WTC11 (cell line): ENCODE measurements at places on chromosomes 16 and 17. TPM values are rescaled to one million over a fixed set of nuclear protein-coding genes. Genes with fewer than 3 reads are reported as not detected.

Gene KIF2B
- total RNA-seq: not detected in 3 replicates

Gene CNGB1
- total RNA-seq: not detected in 3 replicates

Gene ZNF624
- 2.2 to 4.5 TPM (median 3.0 TPM) in 3 replicates for total RNA-seq

GRCh38 chr16:1290063-1290501 lies 19.4 kb upstream of the UBE2I start:
- no peak overlapping the region for H3K27ac ChIP-seq
- peaks cover 26% of the 10 kb centered on the region for H3K4me1 ChIP-seq
- DNase-seq: no peak
- peak overlapping the region; percentile 53 for H3K4me3 ChIP-seq
- H3K36me3 ChIP-seq: no peaks in the 10 kb centered on the region

- peaks cover 15% of the 10 kb centered on the region for H3K4me1 ChIP-seq
- H3K36me3 ChIP-seq: no peaks in the 10 kb centered on the region
- peak; percentile 32 for DNase-seq
- H3K27ac ChIP-seq: no peak overlapping the region
Measured at GRCh38 chr16:12257926-12258561, 281.5 kb downstream of the SNX29 start.

GRCh38 chr17:50283714-50284113 lies 9.4 kb downstream of the TMEM92 start:
- H3K36me3 ChIP-seq: peaks cover 7% of the 10 kb centered on the region
- H3K27me3 ChIP-seq: peaks cover 6% of the 10 kb centered on the region; the same call in 1 of the 2 replicates
- DNase-seq: no peak
- peaks cover 42% of the 10 kb centered on the region for H3K4me1 ChIP-seq

- no peak overlapping the region for H3K4me3 ChIP-seq
- peaks cover 14% of the 10 kb centered on the region for H3K36me3 ChIP-seq
Measured at GRCh38 chr17:10776381-10776780, 27.5 kb downstream of the TMEM238L start.

DNA sequence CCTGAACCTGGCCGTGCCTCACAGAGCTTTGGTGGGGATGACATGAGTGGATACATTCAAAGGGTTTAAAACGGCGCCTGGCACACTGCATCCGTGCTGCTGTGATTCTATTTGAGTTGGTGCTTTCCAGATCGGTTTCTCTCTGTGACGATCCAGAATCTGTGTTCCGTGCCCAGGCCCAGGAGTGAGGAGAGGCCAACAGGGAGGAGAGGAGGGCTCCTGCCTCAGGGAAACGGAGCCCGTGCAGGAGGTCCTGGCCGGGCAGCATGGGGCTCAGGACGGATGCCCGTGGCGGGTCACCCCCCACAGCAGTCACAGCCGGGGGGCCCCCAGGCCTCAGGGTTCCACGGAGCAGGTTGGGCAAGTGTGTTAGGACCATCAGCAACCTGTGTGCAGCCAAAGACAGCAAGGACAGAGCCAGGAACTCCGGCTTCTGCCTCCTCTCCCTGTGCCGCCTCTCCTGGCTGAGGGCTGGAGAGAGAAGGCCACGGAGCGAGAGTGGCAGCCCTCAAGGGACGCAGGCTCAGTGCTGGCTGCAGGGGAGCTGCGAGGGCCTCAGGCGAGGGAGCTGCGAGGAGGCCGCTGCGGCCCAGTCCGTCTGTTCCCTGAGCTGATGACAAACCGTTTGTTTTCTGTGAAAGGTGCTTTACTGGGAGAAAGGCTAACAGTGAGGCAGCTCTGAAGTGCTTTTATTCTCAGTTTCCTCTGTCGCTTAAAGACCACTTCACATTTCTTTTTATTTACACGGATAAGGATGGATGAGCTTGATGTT lies 99.3 kb downstream of the METRNL start:
- H3K4me1 ChIP-seq: no peaks in the 10 kb centered on the region
- DNase-seq: peak; percentile 10
- H3K27me3 ChIP-seq: no peaks in the 10 kb centered on the region
- H3K27ac ChIP-seq: no peak overlapping the region
- no peaks in the 10 kb centered on the region for H3K36me3 ChIP-seq

- no peak overlapping the region for H3K4me3 ChIP-seq
- no peak for DNase-seq
- H3K4me1 ChIP-seq: peaks cover 16% of the 10 kb centered on the region
- H3K36me3 ChIP-seq: peaks cover 7% of the 10 kb centered on the region
- no peaks in the 10 kb centered on the region for H3K27me3 ChIP-seq
Measured at GRCh38 chr17:30426292-30426691, 47.6 kb downstream of the CPD start.

DNA sequence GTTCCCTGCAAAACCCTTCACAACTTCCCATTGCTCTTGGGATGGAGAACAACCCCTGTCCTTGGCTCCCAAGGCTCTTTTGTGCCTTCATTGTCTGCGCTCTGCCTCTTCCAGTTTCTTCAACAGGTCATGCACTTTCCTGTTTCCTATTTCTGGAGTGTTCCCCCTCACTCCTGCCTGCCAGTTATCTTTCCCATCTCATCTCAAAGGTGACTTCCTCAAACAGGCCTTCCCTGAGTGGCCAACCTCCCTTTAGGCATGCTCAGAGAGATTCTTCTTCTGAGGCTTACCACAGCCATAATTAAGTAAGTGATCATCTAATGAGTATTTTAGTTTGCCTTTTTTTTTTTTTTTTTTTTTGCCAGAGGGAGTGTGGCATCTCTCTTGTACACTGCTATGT lies 2.9 kb upstream of the CYLD start:
- no peak overlapping the region for H3K4me3 ChIP-seq
- no peaks in the 10 kb centered on the region for H3K36me3 ChIP-seq
- H3K4me1 ChIP-seq: peaks cover 18% of the 10 kb centered on the region
- H3K27me3 ChIP-seq: no peaks in the 10 kb centered on the region; the same call in none of the 2 replicates
- H3K27ac ChIP-seq: no peak overlapping the region
- no peak for DNase-seq

DNA sequence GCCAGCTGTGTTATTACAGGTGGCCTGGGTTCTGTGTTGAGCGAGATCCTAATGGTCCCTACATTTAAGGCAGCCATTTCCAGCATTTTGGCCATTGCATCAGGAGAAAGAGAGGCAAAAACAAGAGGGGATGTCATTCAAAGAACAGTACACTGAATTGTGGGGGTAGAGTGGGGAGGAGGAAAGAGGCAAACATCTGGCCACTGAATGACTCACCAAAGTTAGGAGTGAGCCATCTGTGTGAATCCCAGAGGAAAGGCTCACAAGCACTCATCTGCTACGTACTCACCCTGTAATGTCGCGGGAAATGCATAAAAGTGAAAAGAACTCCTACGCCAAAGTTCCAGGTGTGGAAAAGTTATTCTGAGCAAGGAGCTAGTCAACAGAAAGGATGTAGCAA lies 16.7 kb downstream of the KRABD2 start:
- no peak for DNase-seq
- 0 out of 2 replicates have a peak, but pooled peaks cover 2% of the 10 kb centered on the region for H3K27me3 ChIP-seq
- H3K4me1 ChIP-seq: peaks cover 26% of the 10 kb centered on the region
- H3K36me3 ChIP-seq: no peaks in the 10 kb centered on the region

- peak overlapping the region; percentile 24; the same call in 1 of the 2 replicates for H3K4me3 ChIP-seq
- H3K4me1 ChIP-seq: peaks cover 9% of the 10 kb centered on the region
- no peaks in the 10 kb centered on the region for H3K27me3 ChIP-seq
- peaks cover 13% of the 10 kb centered on the region for H3K36me3 ChIP-seq
- no peak overlapping the region for H3K27ac ChIP-seq
Measured at GRCh38 chr16:87635541-87636049, 33.3 kb downstream of the JPH3 start.

DNA sequence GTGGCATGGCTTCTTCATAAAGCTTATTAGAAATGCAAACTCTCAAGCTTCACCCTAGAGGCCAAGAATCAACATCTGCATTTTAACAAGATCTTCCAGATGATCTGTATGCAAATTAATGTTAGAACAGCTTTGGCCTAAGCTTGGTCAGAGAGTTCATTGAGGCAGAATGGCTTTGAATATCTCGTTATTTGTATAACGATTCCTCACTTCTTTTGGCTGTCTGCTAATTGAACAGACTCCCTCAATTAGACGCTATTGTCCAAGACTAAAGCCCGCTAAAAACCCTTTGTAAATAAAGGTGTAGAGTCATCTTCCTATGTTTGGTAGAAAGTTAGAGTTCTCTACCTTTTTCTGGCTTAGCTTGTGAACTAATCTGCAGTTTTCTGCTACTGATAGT lies 1453.7 kb downstream of the CDH8 start:
- H3K27ac ChIP-seq: no peak overlapping the region
- DNase-seq: no peak
- peaks cover 16% of the 10 kb centered on the region for H3K4me1 ChIP-seq
- no peaks in the 10 kb centered on the region; the same call in 1 of the 2 replicates for H3K27me3 ChIP-seq
- no peak overlapping the region for H3K4me3 ChIP-seq

GRCh38 chr17:16516594-16517051 lies 24.6 kb upstream of the LRRC75A start:
- DNase-seq: no peak
- no peaks in the 10 kb centered on the region for H3K36me3 ChIP-seq
- H3K27ac ChIP-seq: no peak overlapping the region
- H3K4me3 ChIP-seq: no peak overlapping the region
- H3K4me1 ChIP-seq: peaks cover 31% of the 10 kb centered on the region
- H3K27me3 ChIP-seq: peaks cover 23% of the 10 kb centered on the region

- no peak for DNase-seq
- peaks cover 27% of the 10 kb centered on the region for H3K4me1 ChIP-seq
- no peak overlapping the region for H3K27ac ChIP-seq
Measured at GRCh38 chr17:69326377-69327059, 415 bp downstream of the ABCA5 start.

GRCh38 chr16:57562066-57562465 lies 19.6 kb downstream of the ADGRG5 start:
- H3K36me3 ChIP-seq: peaks cover 13% of the 10 kb centered on the region
- peaks cover 35% of the 10 kb centered on the region for H3K27me3 ChIP-seq
- no peak overlapping the region for H3K4me3 ChIP-seq
- DNase-seq: no peak
- no peak overlapping the region for H3K27ac ChIP-seq
- H3K4me1 ChIP-seq: no peaks in the 10 kb centered on the region

DNA sequence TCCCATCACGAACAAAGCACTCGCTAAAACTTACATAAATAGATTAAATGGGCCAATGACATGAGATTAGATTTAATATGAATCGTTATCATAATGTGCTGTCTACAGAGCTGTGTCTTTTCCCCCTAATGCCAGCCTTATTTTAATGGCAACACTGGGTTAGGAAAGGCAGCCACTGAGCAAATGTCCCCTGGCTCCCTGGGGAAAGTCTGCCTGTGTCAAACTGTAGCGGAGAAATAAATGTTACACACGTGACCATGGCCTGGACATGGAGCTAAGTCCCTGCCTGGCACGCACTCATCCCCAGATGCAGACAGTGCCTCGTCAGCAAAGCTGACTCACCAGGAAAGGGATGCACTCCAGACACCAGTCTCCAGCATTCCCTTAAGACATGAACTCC lies 61.3 kb upstream of the SDK2 start:
- no peak overlapping the region for H3K27ac ChIP-seq
- peaks cover 10% of the 10 kb centered on the region; the same call in 1 of the 2 replicates for H3K27me3 ChIP-seq
- H3K4me3 ChIP-seq: no peak overlapping the region
- no peaks in the 10 kb centered on the region for H3K36me3 ChIP-seq
- DNase-seq: no peak

DNA sequence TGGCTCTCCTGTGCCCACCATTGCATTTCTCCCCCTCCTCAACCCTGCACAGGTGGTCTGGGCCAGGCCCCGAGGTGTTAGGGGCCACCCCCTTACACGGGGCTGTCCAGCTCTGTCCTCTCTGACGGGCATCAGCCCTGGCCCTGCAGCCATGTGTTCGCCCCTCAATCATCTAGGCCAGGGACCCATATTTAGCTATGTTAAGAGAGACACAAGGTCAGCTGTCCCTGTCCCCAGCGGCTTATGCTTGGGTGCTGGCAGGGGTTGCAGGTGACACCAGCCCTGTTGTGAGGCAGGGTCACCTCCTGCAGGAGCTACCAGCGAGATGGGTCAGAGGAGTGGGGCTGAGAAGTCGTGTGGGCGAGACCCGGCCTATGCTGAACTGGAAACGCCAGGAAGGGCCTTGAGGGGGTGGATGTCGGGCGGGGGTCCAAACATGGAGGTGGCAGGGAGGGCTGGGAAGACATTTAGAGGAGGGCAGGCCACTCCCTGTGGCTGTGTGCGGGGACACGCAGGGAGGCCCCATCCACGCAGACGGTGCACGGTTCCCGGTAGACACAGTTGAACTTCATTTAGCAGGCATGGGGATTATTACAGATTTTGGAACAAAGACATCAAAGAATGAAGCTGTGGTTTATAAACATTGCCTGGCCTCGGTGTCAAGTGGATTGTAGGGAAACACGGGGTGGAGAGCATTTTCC lies 133.2 kb upstream of the CHMP6 start:
- no peaks in the 10 kb centered on the region for H3K27me3 ChIP-seq
- no peak overlapping the region for H3K4me3 ChIP-seq
- DNase-seq: no peak

DNA sequence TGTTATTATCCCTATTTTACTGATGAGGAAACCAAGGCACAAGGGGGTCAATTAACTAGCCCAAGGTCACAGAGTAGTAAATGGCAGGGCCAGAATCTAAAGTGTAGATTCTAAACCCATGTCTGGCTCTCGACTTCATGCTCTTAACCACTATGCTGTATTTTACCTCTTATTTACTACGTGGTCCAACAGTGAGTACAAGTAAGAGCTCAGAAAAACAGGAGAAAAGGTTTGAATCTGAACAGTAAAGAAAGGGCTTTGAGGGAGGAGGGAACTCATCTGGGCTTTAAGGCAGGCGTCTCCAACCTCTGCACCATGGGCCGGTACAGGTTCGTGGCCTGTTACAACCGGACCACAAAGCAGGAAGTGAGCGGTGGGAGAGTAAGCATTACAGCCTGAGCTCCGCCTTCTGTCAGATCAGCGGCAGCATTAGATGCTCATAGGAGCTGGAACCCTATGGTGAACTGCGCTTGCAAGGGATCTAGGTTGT lies 62.9 kb downstream of the SMURF2 start:
- no peak overlapping the region for H3K4me3 ChIP-seq
- peaks cover 9% of the 10 kb centered on the region for H3K36me3 ChIP-seq
- H3K27ac ChIP-seq: peak overlapping the region; percentile 37; the same call in 1 of the 2 replicates
- no peaks in the 10 kb centered on the region for H3K27me3 ChIP-seq
- DNase-seq: peak; percentile 26
- peaks cover 10% of the 10 kb centered on the region for H3K4me1 ChIP-seq

- no peak for DNase-seq
- no peak overlapping the region for H3K27ac ChIP-seq
- no peak overlapping the region for H3K4me3 ChIP-seq
- peaks cover 10% of the 10 kb centered on the region for H3K4me1 ChIP-seq
Measured at GRCh38 chr16:72922714-72923113, 125.2 kb downstream of the ZFHX3 start.
